Glutamatergic neuron (in vitro differentiated cells): ENCODE measurements at places on chromosomes 6 and 20. TPM values are rescaled to one million over a fixed set of nuclear protein-coding genes. Genes with fewer than 3 reads are reported as not detected.

SIRPB1 gene
- not detected for total RNA-seq

DEFB124 gene
- not detected for total RNA-seq

MEP1A gene
- not detected for total RNA-seq

BPIFB1 gene
- total RNA-seq = not detected

IFNGR1 gene
- 36.4 TPM for total RNA-seq

MUC21 gene
- total RNA-seq = not detected

CDH4 gene
- total RNA-seq = 1.2 TPM

GRCh38 chr6:10081957-10082356 is 332.9 kb downstream of the TFAP2A start:
- no peak for DNase-seq
- H3K36me3 ChIP-seq = no peaks in the 10 kb centered on the region
- no peaks in the 10 kb centered on the region for H3K4me1 ChIP-seq
- H3K4me3 ChIP-seq = no peak overlapping the region
- no peak overlapping the region for H3K27ac ChIP-seq
- peaks cover 2% of the 10 kb centered on the region for H3K27me3 ChIP-seq

GRCh38 chr6:16474772-16475493 is 236.5 kb downstream of the GMPR start:
- H3K4me1 ChIP-seq = peaks cover 23% of the 10 kb centered on the region
- peaks cover 5% of the 10 kb centered on the region for H3K36me3 ChIP-seq
- H3K27ac ChIP-seq = no peak overlapping the region
- H3K4me3 ChIP-seq = no peak overlapping the region
- no peak for DNase-seq
- H3K27me3 ChIP-seq = no peaks in the 10 kb centered on the region

DNA sequence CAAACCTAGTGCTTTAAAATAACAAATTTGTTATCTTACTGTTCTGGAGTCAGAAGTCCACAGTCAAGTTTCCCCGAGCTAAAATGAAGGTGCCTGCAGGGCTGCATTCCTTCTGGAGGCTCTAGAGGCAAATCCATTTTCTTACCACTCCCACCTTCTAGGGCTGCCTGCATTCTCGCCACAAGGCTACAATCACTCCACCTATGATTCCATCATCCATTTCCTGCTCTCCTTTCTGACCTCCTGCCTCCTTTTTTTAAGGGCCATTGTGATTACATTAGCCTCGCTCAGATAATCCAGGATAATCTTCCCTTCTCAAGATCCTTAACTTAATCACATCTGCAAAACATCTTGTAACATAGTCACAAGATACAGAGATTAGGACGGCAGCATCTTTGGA is 42.4 kb upstream of the SIRT5 start:
- H3K4me1 ChIP-seq = peaks cover 3% of the 10 kb centered on the region
- H3K36me3 ChIP-seq = no peaks in the 10 kb centered on the region
- no peaks in the 10 kb centered on the region for H3K27me3 ChIP-seq
- no peak overlapping the region for H3K27ac ChIP-seq
- DNase-seq = no peak

GRCh38 chr6:51648236-51648635 is 439.2 kb downstream of the PKHD1 start:
- no peaks in the 10 kb centered on the region for H3K36me3 ChIP-seq
- H3K27ac ChIP-seq = no peak overlapping the region

GRCh38 chr6:43716099-43716498 is 28.5 kb upstream of the MRPS18A start:
- no peak overlapping the region for H3K4me3 ChIP-seq
- DNase-seq = no peak
- no peak overlapping the region for H3K27ac ChIP-seq
- H3K27me3 ChIP-seq = peaks cover 9% of the 10 kb centered on the region
- no peaks in the 10 kb centered on the region for H3K36me3 ChIP-seq

DNA sequence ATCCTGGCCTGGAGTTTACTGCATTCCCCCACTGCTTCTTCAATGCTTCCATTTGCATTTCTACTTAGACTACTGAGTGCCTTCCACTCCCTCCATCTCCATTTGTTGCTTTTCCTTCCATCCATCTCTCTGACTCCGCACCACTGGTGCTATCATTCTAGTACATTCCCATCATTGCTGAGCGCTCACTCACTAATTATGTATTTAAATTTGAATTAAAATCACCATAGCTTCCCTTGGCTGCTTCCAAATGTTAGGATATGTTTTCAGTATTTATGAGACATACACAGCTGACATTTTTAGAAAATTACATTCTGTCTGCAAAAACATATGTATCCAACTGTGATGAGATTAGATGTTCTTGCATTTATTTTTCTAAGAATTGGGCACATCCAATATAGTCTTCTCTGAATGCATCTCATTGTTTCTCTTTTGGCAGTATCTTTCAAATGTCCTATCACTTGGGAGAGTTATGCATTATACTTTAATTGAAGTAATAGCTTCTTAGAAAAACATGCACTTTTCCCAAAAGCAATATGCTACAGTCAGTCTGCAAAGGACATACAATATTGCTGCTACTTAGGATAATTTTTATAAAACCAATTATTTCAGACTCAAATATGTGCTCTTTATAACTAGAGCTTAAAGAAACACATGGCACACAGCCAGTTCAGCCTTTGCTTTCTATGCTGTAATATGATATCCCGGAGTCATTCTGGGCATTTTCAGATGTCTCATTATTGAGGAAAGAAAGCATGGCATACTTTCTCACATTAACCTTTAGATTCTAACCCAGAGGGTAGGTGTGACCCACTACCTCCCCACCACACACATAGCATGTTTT is 12.1 kb upstream of the COL21A1 start:
- H3K36me3 ChIP-seq = no peaks in the 10 kb centered on the region
- peaks cover 4% of the 10 kb centered on the region for H3K27me3 ChIP-seq
- H3K4me1 ChIP-seq = no peaks in the 10 kb centered on the region
- H3K4me3 ChIP-seq = no peak overlapping the region
- no peak overlapping the region for H3K27ac ChIP-seq
- DNase-seq = no peak

DNA sequence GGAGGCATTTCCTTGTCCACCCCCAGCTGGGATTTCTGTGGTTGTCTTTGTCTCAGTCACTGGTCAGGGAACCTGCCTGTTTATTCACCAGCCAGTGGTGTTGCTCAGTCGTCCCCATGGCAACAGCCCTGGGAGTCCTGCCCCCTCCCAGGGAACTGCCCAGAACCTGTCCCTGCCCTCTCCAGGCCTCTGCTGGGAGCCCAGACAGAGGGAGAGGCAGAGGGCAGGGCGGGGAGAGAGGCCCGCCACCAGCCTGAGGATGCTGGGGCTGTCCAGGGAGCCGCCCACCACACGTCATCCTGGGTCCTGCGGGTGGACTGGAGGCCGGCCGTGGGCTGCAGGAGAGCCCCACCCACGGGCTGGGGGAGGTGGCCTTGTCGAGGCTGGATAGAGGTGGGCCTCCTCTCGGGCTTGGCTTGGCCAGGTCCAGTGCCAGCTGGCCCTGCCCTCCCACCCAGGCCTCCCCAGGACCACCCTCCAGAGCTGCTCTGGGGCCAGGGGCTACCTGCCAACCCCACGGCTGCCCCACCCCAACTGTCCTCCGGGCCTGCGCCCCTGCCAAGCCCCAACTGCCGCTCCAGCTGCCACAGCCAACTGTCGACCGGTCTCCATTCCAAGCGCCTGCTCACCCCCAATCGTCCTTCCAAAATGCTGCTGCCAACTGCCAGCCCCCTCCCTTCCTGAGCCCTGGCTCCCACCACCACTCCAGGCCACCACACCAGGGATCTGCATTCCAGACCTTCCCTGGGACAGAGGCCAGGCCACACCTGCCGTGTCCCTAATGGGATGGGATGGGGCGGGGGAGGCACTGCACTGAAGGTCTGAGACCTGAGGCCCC is 4.2 kb upstream of the ZBTB46 start:
- peaks cover 6% of the 10 kb centered on the region for H3K27me3 ChIP-seq
- peak; percentile 94 for DNase-seq
- H3K4me3 ChIP-seq = peak overlapping the region; percentile 75
- peak overlapping the region; percentile 91 for H3K27ac ChIP-seq
- H3K4me1 ChIP-seq = peaks cover 14% of the 10 kb centered on the region
- H3K36me3 ChIP-seq = no peaks in the 10 kb centered on the region
